ENCODE measurements at places on chromosomes 11 and 22.

- no peak for DNase-seq
Observed at GRCh38 chr11:100831929-100832494, 144.9 kb downstream of the ARHGAP42 start.

DNA sequence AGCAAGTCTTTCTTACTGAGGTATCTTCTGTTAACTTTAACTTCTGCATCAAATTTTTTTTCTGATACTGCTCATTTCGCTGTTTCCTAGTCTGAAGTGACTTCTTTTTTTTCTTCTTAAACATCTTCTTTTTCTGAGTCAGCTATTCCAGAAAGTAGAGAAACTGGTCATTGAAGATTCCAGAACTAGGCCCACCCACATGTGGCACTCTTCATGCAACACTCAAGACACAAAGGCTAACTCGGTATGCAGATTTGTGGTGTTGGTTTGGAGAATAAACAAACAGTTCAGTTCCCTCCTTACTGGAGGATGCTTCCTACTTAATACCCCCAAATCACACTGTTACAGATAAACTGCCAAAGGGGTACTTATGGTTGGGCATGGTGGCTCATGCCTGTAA, 25.2 kb upstream of the MTCH2 start:
- no peak for DNase-seq

GRCh38 chr11:120881596-120881995, 142.3 kb upstream of the TBCEL start:
- DNase-seq = no peak

- no peak for DNase-seq
Observed at GRCh38 chr11:73226297-73227006, 8.4 kb downstream of the P2RY2 start.

DNA sequence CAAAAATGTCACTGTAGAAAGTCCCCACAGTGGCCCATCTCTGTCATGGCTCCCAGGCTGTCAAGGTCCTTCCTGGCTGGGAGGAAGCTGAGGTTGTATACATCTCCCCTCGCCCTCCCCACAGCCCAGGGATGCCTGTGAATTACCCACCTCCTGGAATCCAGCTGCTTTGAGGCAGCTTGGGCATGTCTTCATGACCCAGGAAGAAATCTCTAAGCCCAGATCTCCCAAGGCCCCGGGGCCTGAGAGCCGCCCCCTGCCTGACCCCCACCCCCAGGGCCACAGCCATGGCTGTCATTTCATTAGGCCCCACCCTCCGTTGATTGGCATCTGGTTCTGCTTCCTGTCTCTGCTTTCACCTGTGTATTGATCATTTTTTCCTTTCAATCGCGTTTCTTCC, 207.5 kb downstream of the TBC1D22A start:
- DNase-seq = no peak

- no peak for DNase-seq
Observed at GRCh38 chr22:45757068-45757467, 85.4 kb downstream of the ATXN10 start.

- peak; percentile 9 for DNase-seq
Observed at GRCh38 chr22:49455595-49455994, 372.1 kb downstream of the BRD1 start.
